ENCODE measurements at places on chromosomes 11 and 22.

GRCh38 chr11:69904974-69905535, 85.8 kb upstream of the FGF3 start:
- no peak for DNase-seq

DNA sequence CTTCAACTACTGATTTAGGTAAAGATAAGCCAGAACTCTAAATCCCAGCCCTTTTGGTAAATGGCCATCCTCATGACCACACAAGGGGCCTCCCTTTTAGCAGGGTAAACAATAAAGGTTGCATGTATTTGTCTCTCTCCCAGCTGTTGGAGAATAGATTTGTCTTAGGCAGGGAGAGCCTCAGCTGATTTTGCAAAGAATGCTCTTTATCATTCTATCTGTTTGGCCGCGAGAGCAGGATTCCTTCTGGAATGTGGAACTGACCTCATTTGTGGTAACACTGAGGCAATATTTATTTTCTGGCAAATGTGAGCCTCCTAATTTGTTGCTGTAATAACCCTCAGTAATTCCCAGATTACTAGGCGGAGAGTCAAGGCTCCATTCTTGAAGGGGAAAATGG, 15.3 kb downstream of the PTS start:
- DNase-seq: peak; percentile 71

DNA sequence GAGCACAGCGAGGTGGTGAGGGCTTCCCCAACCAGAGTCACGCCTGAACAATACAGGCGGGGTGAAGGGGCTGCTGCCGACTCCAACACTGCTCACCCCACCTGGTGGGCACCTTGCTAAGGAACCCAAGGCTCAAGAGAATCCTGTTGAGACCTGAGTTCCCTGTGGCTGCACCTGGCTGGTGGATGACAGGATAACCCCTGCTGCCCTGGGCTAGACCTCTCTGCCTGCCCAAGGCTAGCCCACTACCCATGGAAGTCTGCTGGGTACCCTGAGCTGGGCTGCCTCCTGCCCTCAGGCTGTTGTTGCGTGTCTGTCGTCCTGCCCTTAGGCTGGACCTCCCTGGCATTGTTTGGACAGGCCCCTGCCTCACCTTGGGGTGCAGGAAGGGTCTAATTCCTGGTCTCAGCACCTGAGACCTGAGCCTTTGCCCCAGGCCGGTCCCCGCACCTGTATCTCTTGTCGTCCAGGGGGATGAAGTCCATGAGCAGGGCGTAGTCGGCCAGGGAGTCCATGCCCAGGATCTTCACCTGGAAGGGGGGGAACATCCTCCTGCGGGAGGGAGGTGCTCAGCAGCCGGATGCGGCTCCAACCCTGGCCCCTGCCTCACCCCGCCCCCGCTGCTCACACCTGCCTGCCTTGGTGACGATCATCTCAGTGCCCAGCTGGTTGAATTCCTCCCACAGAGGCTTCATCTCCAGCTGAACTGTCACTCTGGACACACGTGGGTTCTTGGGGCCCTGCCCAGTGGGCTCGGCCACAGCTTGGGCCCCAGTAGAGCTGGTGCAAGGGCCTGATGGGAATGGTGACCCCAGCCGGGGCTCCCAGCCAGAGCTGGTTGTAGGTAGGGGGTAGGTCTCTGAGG, 4.9 kb upstream of the NUDT8 start:
- no peak for DNase-seq

- no peak for DNase-seq
Measured at GRCh38 chr11:57343825-57344224, 5.7 kb downstream of the P2RX3 start.

GRCh38 chr11:33013755-33014154, 1.9 kb upstream of the DEPDC7 start:
- no peak for DNase-seq

DNA sequence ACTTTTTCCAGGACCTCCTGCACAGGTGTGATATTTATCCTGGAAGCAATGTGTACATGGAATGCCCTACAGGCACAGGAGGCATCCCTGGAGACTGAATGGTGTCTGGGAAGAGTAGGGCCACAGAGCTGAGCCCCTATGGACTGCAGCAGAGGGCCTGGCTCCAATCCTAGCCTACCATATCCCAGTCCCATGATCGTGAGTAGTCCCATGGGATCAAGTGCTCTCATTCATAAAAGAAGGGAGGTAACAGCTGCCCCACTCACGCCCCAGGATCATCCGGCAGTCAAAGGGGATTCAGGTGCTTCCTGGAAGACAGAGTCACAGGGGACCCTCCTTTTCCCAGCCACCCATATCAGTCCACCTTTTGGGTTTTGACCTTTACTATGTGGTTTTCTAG, 24.0 kb downstream of the ANKK1 start:
- no peak for DNase-seq

DNA sequence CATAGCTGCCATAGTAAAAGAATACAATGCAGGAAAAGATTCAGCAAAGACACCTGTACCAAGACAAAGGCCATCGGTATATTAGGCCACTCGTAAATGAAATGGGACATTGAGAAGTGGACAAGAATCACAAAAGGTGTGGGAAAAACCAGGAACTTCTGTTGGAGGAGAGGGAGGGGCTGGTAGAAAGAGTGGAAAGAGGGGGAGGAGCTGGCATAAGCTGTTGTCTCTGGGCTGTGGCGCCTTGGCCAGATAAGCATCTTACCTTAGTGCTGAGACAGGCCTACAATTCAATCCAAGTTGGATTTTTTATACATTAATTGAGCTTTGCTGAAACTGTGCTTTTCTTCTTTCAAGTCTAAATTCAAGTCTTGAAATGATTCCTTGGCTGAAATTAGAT, 37.1 kb downstream of the ZNF202 start:
- DNase-seq: no peak

GRCh38 chr22:25448435-25449051, 115.9 kb upstream of the GRK3 start:
- no peak for DNase-seq

DNA sequence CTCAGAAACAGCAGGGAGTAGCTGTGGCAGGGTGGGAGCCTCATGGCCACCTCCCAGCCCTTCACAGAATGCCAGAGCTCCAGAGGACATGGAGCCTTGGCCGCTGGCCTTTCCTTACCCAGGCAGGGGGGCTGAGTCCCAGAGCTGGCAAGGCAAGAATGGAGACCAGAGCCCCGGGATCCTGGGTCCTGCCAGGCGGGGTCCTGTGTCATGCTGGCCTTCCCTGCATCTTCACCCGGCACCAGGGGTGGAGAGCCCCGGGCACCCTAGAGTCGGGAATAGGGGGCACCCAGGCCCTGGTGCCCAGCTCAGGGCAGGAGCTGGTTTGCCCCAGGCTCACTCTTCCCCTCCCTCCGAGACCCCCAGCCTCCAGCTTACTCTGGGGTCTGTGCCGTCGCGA, 519.9 kb downstream of the TBC1D22A start:
- DNase-seq: no peak

DNA sequence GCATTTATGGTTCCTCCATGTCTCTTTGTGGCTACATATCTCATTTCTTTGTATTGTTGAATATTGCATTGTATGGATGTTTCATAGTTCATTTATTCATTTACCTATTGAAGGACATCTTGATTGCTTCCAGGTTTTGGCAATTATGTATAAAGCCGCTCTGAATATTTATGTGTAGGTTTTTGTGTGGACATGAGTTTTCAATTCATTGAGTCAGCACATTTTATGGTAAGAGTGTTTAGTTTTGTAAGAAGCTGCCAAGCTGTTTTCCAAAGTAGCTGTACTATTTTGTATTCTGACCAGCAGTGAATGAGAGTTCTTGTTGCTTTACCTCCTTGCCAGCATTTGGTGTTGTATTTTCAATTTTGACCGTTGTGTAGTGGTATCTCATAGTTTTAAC, 39.2 kb downstream of the KDM2A start:
- DNase-seq: no peak

GRCh38 chr22:26409719-26410335, 19.2 kb upstream of the ASPHD2 start:
- DNase-seq: peak; percentile 66

- DNase-seq: peak; percentile 6
Measured at GRCh38 chr11:132858223-132858622, 674.1 kb downstream of the OPCML start.

DNA sequence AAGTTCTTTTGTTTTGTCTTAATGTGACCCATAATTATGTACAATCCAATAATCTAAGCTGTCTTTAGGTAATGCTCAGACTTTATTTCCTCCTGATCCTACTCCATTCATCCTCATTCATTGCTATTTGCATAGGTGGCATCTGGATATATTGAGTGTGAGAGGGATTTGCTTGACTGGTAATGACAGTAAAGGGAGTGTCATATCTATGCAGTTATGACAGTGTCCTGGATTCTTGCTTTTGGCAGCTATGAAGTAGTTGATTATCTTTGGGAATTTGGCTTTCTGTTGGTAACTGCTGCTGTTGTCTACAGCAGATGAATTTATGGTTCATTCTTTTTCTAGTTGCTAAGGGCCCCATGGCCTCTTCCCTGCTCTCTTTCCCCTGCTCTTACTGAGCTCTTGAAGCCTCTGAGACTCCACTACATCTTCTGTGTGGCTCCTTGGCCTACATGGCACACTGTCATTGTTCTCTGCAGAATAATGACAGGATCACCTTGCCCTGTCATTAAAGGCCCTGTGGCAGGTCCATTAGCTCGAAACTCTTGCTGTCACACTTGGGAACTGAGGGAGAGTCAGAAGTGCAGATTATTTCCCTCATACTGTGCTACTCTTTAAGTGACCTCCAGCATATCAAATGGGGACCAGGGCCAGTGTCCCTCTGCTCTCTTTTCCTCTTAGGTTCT, 20.1 kb upstream of the ACAT1 start:
- DNase-seq: no peak

- no peak for DNase-seq
Measured at GRCh38 chr11:33733980-33734379, 2.2 kb downstream of the CD59 start.

DNA sequence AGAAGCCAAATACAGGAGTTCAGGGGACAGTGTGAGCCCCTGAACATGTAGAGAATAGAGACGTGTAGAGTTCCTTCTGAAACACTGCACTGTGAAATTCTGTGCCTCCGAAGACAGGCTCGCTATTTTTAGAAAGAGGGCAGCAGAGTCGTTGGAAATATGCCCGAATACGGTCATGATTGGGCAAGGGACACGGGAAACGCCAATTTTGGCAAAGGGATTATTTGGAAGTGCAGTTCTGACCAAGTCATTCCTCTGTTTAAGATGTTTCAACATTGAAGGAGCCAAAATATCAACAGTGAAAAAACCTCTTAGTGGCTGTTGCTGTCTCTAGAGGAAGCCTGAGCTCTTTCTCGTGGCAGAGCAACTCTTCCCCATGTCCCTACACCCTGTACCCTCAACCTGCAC, 9.5 kb upstream of the CBX6 start:
- peak; percentile 69 for DNase-seq

DNA sequence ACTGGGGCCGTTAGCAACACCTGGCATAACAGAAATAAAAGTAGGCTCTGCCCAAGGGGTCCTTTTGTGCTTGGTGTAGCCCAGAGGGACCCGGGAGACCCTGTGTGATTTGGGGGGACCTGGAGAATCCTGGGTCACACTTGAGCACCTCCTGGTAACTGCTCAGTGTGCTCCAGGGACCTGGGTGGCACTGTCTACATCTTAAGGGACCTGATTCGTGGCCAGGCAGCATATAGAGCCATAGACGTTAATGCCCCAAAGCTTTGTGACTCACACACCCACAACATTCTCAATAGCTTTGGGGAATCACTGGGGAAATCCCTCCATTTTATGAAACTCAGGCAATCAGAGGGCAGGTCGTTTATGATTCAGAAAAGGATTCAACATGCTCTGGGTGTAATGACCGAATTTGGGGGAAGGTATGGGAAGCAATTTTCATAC, 3.6 kb upstream of the IGF2 start:
- DNase-seq: peak; percentile 61

- DNase-seq: no peak
Measured at GRCh38 chr22:27576815-27577573, 224.6 kb downstream of the MN1 start.

GRCh38 chr11:37710031-37710430, 1112.0 kb upstream of the RAG2 start:
- peak; percentile 26 for DNase-seq
